ENCODE measurements at places on chromosomes 1 and 21.

DNA sequence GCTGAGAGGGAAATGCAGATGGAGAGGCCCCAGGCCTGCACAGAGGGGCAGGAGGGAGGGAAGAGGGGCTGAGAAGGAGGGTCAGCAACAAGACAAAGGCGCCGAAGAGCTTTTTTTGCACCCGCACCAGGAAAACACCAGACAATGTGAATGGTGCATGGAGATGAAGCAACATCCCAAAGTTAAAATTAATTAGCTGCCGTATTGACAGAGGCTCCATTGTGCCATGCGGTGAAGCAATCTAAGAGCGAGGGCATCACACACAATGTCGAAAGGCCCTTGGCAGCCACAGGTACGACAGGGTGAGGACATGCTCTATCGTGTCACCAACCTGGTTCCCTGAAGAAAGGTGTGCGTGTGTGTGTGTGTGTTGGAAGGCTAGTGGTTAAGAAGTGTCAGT lies 41.2 kb downstream of the SSBP3 start:
- DNase-seq, result no peak

DNA sequence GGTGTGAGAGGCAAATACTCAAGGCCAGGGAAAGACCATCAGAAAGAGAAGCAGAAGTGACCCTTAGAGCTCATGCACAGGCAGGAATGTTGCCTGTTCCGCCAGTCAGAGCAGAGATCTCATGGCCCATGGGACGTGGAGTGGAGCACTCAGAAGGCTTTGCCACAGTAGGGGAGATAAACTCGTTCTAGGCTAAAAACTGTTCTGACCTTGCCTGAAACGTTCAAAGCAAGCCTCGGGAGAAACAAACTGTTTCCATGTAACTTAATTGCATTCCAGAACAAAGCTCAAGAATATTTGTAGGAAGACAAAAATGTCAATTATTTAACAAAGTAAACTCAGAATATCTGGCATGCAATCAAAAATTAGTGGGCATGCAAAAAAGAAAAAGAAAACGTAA lies 20.7 kb upstream of the SLC19A1 start:
- DNase-seq, result no peak

GRCh38 chr1:94865360-94865759 lies 45.2 kb downstream of the SLC44A3 start:
- DNase-seq, result no peak

DNA sequence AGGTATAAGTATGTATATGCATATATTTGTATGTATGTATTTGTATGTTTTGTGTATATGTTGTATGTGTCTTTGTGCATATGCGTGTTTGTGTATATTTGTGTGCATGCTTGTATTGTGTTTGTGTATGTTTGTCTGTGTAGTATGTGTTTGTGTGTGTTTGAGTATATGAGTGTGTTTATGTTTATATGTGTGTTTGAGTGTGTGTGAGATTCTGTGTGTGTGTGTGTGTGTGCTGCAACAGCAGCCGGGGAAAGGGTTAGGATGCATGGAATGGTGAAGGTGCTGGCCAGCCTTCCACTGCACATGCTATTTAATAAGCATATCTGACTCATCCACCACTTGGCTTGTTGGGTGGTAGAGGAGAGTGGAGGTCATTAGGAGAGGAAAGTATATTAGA lies 46.6 kb upstream of the RAB4A start:
- no peak for DNase-seq

GRCh38 chr1:44348061-44348485 lies 7.0 kb downstream of the ERI3 start:
- DNase-seq, result no peak

- DNase-seq, result no peak
These were observed 31.0 kb upstream of the PLEKHO1 start for GRCh38 chr1:150118716-150119115.

DNA sequence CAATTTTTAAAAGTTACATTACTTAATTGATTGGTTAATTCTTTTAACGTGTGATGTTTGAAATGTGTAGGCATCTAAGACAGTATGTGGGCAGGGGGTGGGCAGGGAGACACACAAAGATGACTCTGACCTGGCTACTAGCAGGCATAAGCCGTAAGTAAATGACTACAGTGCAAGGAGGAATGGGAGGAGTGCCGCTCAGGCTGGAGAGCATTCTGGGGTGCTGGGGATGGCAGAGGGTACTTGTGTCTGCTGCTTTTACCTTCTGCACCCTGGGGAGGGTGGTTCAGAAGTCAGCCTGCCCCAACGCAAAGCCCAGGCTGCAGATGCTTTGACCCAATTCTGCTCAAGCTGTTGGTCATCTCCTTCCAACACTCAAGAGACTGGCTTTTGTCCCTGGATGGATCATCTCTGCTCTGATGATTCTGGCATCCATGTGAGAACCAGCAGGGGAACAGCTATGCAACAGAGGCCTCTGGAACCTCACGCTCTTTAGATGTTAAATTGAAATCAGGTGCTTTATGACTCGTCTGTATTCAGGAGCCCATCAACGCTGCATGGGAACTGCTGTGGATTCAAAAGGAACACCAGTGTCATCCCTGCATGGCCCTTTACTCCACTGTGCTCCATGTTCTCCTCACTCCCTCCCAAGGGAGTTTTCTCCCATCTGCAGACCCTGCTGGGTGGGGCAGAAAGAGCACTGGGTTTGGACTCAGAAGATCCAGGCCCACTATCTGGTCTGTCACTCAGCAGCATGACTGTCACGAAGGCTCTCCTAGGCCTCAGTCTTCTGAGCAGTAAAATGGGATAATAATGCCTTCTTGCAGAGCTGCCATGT lies 78.8 kb downstream of the FAM78B start:
- no peak for DNase-seq

DNA sequence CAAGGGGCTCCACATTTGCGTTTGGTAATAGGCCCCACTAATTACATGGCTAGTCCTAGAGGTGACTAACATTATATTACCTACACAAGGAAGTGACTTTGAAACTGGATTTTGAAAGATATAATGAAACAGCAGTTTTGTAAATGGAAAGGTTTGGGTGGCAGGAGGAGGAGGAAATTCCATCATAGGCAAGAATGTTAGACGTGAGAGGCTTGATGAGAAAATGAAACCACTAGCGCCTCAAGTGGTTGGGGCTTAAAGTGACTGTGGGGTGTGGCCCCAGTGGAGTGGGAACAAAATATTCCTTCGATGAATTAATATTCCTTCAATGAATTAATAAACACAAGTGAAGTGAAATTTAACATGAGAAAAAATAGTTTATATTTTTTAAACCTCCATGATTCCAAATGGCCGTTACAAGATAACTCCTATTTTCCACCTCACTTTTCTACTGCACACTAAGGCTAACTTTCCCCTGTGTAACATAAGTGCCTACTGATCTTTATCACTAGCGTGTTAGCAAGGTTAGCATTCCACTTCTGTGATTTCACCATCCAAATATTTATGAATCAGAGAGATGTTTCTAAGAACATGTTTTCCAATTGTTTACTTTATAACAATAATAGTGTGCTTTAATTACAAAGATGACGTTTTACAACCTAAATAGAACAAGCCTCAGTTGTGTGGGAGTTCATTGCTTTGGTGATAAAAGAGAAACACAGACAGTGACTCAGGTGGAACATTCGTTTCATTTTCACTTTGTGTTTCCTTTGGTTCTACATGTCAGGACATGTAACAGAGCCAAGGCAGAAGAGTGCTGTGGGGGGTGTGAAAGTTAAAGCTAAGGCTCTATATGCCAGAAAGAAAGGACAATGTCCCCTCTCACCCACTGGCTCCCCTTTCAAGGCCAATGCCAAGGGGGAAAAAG lies 12.5 kb upstream of the ATF3 start:
- DNase-seq, result peak; percentile 63

DNA sequence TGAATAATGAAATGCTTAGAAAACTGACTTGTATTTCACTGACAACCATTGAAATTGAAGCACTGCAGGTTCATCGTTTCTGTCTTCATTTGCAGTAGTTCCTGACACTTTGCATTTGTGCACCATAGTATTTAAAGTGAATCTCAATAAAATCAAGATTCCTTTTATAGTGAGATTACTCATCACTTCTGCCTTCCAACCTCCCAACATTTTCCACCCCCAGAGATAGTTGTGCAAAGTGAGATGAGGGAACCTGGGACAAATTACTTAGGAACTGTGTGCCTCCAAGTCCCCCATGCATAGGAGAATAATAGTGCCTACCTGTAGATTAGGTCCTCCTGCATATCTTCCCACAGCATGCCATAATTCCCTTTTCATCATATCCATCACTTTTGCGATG lies 114.9 kb upstream of the DPT start:
- no peak for DNase-seq

DNA sequence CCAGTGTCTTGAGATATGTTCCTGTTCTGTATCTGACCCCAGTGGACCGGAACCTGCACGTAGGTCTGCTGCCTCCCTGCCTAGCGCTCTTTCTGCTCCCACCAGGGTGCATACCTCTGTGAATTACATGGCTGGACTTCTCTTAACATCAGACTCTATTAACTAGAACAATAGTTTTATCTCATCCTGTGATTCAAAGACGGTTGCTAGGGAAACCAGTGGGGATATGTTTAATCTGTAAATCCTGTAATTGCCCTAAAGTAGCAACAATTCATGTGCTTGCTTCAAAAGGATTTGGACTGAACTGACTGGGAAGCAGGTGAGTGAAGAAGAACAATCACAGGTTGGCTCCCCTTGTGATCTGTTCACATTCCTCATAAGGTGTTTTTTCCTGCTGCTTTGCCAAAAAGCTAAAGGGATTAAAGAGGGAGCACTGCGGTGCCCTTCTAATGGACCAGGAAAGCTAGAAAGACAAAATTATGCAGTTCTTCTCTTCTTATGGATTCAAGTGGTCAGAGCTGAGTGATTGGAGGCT lies 52.7 kb upstream of the DIRAS3 start:
- no peak for DNase-seq

DNA sequence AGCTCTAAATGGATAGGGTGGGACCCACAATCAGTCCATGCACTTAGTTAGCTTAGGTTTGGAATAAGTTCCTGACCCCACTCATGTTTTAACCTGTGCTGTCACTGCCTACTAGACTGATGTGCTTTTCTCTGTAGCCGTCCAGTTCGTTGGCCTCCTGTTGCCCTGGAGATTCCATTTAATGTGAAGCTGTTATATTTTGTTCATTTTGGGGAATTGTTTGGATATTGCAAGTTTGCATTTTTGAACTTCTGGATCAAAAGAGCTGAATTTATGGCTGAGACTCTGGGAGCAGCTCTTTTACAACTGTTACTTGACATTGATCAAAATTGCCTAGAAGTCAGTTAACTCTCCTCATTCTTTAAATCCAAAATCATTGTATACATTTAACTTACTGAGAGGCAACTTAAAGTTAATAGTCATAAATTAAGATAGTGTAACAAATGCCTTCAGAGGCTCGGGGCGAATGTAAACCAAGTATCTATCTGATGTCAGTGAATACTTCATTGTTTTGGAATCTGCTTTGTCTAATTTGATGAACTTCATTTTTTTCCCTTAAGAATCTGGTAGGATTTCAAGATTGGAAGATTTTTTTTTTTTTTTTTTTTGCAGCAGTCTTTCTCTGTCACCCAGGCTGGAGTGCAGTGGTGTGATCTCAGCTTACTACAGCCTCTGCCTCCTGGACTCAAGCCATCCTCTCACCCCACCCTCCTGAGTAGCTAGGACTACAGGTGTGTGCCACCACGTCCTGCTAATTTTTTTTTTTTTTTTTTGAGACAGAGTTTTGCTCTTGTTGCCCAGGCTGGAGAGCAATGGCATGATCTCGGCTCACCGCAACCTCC lies 38.1 kb downstream of the MIGA1 start:
- no peak for DNase-seq

DNA sequence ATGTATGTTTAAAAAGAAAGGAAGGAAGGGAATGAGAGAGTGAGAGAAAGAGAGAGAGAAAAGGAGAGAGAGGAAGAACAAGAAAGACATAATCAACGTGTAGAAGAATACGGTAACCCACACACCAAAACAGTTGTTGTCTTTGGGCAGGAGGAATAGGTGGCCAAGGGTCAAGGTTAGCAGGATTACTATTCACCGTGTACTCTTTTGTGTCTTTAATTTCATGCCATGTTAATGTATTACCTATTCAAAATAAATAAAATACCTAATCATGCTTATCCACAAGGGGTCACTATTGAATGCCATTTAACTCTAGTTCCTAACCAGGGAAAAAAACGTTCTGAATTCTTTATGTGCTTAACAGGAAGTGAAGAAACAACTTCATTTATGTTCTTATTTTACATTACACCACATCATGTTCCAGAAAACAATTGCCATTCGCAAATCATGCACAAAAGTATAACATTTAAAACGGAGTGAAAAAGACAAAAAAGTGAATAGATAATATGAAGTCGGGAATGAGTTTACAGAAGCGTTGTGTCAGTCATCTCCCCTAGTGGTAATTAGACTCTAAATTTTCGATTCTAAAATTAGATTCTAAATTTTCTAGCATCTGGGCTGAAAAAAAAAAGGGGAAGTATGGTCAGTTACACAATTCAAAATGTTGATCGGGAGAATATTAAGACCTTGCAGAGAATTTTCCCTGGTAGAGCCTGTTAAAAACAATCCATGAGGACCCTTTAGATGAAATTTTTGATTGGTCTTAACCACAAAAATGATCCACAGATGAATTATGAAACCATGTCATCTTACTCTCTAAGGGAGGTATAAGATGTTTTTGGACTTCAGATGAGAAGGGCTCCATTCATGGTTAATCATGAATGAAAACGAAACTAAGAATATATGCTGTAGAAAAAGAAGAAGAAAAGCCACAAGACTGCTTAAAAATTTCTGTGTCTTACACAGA lies 700 bp upstream of the KMO start:
- DNase-seq, result no peak

DNA sequence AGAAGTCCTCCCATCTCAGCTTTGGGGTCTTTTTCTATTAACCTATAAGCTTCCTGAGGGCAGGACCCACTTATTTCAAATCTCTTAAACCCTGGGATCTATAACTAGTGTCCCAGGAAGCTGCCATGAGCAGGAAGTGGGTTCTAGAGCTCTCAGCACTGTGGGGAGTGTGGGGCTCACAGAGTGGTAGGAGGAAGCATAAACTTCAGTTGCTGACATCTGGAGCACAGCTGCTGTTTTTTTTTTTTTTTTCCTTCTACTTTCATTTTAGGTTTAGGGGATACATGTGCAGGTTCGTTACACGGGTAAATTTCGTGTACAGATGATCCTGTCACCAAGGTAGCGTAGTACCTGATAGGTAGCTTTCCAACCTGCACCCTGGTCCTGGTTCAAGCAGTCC lies 59.3 kb downstream of the AK4 start:
- no peak for DNase-seq

Measured in hepatic stellate cell (primary cell).